Stimulated activated CD8-positive, alpha-beta memory T cell treated with anti-CD3 and anti-CD28 coated beads, Interleukin-4, amount 100 ng/mL, for 48 hours (primary cell): ENCODE measurements at places on chromosomes 2 and 18.

DNA sequence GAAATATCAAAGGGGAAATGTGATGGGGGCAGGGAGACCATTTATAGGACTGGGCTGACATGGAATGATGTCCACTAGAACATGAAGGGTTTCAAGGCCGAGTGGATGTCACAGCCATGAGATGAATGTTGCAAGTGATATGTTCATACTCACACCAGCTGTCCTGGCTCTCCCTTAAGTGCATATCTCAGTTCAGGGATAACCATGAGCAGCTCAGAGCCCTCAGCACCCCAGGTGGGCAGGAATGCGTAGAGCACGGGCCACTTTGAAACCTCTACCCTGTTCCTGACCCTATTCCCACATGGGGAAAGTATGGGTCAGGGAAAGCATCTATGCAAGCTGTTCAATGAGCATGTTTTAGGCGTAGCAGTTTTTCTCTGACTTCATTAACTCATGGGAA, 12.4 kb upstream of the EML4 start:
- DNase-seq: no peak

DNA sequence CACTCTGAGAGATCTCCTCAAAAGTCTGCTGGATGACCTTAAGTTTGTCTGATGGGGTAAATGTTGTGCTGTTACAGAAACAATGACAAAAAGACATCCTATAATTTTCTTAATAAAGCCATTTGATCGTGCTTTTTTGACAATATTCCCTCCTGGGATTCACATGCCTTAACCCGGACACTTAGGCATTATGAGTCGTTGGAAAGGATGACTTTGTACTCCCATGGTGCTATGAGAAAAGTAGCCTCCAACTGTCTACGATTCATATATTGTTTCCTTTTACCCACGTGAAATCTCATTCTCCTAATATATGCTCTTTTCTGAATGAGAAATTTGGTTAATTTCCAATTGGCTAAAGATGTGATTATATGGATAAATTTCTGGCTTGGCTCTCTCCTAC, 6.1 kb upstream of the MPP4 start:
- no peak for DNase-seq

- DNase-seq: no peak
Measured at GRCh38 chr18:5510135-5510846, 33.5 kb downstream of the EPB41L3 start.

DNA sequence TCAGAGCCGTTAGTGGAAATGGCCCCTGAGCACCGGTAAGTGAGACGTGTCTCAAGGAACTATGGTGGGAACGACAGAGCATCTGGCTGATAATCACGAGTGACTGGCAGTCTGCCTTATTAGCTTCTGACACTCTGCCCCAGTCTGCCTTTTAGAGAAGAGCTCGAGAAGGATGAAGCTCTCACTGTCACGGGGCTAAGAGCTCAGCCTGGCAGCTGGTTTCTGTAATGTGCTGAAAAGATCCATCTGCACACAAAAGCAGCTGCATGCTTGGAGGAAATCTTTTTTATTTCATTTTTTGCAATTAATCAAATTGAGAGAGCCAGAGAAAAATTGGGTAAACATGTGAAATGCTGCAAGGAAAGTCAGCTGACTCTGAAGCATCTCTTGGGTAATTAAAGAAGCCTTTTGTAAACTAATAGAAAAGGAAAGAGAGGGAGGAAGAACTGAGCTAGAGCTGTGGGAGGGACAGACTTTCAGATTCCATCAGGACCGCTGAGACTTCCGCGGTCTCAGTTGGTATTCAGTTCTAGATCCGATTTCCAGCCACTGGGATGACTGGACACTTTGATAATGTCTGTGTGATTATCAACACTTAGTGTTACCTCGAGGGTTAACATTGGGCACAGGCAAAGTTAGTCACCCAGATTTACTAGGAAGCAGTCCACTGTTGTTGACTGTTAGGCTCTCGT, 24.4 kb downstream of the MBP start:
- peak; percentile 59 for DNase-seq

DNA sequence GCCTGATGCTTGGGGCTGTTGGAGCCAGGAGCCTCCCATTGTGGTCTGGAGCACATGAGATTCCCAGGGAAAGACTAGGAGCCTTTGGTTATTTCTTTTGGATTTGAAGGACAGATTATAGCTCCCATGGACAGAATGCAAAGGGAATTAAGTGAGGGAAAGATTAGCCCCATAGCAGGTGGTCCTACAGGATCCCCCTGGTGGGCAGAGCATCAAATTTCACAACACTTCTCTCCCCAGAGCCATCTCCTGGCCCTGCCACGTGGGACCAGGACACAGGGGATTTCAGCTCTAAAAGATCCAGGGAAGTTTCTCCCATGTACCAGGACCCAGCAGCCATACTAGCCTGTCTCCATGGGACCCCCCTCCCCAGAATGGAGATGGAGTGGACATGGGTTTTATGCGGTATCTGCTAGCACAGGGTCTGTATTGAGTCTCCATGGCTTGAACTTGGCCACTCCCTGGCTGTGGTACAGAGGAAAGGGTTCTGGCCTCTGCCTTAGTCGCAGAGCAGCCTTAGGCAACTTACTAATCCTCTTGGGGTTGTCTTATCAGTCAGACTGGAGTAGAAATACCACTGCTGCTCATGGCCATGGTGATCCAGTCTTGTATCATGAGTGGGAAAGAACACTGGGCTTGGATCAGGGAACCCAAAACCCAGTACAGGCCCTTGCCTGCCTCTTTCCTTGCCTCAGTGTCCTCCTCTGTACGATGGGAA, 6.8 kb upstream of the PLB1 start:
- DNase-seq: no peak

GRCh38 chr2:105604938-105605337, 139.8 kb upstream of the NCK2 start:
- DNase-seq: no peak

GRCh38 chr2:169031202-169031601, at the start of gene ABCB11:
Gene ABCB11 (minus strand): TSS chr2:169031324. CDS start chr2:169018125, 13,199 bp downstream.
- DNase-seq: no peak

GRCh38 chr18:5058768-5059695, 138.0 kb downstream of the AKAIN1 start:
- peak; percentile 42 for DNase-seq

GRCh38 chr2:274503-274902, 9.8 kb downstream of the ACP1 start:
- no peak for DNase-seq

- DNase-seq: no peak
Measured at GRCh38 chr2:236633219-236633570, 63.6 kb downstream of the ACKR3 start.

GRCh38 chr2:1974397-1974796, 230.1 kb upstream of the PXDN start:
- DNase-seq: no peak

GRCh38 chr2:155301221-155301620, 602.7 kb downstream of the KCNJ3 start:
- DNase-seq: no peak

DNA sequence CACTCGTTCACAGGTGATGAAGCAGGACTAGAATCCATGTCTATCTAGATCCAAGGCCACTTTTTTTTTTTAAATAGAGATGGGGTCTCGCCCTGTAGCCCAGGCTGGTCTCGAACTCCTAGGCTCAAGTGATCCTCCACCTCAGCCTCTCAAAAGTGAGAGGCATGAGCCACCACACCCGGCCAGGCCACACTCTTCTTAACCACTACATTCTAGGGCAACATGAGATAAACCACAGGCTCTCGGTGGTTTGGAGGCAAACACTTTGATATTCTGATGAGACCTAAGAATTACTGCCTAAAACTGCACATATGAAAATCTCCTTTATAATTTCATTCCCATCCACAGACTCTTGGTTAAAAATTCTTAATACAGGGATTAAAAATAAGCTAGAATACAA, 51.8 kb downstream of the USP34 start:
- DNase-seq: no peak

DNA sequence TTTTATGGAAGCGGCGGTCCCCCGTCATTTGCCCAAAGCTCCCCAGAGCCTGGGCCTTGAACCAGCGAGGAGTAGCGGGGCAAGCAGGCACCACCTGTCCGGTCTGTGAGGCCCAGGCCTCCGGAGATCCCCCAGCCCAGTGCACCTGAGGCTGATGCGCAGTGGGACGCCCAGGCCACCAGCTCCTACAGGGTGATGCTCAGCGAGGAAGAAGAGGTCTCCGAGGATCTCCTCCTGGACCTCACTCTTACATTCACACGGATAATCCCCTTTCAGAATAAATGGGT, 220.2 kb downstream of the NDUFA10 start:
- no peak for DNase-seq

DNA sequence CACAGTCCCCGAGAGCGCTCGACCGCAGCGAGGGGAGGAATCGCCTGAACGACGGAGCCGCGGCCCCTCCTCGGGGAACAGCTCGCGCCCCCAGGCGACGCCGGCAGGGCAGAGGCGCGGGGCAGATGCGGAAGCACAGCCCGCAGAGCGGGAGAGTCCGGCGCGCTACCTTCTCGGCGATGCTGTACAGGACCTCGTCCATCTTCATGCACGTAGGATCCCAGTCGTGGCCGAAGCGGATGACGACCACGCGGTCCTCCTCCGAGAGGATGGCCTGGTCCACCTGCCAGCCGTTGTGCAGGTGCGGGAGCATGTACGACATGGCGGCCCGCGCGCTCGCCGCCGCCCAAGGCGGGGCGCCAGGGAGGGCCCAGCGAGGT, 302 bp downstream of the TXNL4A start:
- peak; percentile 71 for DNase-seq

DNA sequence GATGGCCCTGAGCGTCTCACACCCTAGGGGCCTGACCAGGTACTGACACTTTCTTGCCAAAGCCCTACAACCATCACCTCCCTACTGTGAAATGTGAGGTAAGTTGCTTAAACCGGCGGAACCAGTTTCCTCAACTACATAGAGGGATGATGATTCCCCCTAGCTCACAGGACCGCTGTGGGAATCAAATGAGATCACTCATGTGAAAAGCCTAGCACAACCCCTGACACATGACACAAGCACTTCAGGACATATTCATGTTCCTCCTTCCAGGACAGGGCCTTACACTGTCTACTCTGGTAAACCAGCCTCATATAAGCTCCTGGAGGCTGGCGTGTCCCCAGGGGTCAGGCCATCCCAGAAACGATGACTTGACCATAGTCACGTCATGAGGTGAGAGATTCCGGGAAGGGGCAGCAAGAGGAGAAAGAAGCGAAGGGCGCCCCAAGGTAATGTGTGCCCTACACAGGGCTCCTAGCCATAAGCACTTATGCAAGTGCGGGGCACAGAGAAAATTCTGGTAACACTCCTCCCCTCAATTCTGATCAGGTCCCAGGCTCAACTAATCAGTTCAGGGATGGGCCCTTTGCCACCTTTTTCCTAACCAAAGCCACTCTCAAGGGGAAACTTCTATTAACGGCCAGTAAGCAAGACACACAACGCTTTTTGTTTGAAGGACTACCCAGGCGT, 49.5 kb downstream of the C2orf42 start:
- DNase-seq: peak; percentile 77

- DNase-seq: no peak
Measured at GRCh38 chr2:17245906-17246305, 272.3 kb downstream of the RAD51AP2 start.

GRCh38 chr2:126686286-126686685, 30.3 kb downstream of the GYPC start:
- DNase-seq: no peak

DNA sequence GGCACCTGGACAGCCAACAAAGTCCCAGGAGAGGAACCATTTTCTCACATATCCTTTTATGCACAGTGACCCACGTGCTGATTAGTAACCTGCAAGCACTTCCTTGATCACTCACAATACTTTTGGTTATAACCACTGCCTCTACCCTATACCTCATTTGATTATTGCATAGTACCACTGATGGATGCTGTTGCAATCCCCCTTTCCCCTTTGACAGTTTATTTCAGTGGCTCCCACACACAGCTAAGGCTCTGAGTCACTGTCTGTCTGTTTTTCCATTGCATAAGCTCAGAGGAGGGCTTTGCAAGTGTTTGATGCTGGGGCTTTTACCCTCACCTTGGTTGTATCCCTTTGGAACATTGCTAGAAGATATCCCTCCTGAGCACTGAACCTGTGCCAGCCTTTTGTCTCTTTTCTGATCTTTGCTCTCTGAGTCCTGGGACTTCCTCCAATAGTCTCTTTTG, 101.7 kb upstream of the RBBP8 start:
- DNase-seq: no peak

DNA sequence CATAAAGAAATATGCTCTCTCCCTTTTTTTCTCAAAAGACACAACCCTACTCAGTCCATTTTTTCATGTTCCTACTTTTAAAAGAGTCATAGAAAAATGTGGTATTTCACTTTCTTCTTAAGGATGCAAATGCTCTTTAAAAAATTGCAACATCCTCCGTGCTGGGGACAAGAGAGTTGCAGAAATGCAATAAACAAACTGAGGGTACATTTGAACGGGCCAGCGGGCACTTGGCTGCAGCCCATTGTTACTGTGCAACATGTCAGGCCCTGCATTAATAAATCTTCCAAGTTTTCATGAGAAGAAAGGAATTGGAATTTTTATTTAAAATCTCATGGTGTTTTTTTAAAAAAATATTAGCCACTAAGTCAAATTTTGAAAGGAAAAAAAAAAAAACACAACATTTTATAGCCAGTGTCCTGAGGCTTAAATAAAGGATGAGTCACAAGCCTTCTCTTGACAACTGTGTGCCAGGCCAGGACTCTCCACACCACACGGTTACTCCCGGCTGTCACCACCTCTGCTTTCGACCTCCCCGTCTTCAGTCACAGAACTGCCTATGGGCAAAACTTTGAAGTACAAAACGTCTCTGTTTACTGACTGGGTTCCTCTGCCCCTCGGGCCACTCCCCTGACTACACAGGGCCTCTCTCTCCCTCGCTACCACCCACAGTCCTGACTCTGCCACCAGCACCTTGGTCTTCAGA, 57.5 kb upstream of the MFF start:
- DNase-seq: no peak

GRCh38 chr2:54606393-54606958, 117.0 kb upstream of the EML6 start:
- no peak for DNase-seq
